ENCODE measurements at places on chromosomes 1 and 21. TPM values are rescaled to one million over a fixed set of nuclear protein-coding genes. Genes with fewer than 3 reads are reported as not detected.

- DNase-seq: no peak
Observed at GRCh38 chr1:16374266-16374665, 7.2 kb downstream of the SZRD1 start.

GRCh38 chr1:185073725-185074124 lies 28.4 kb downstream of the RNF2 start:
- no peak for DNase-seq

DNA sequence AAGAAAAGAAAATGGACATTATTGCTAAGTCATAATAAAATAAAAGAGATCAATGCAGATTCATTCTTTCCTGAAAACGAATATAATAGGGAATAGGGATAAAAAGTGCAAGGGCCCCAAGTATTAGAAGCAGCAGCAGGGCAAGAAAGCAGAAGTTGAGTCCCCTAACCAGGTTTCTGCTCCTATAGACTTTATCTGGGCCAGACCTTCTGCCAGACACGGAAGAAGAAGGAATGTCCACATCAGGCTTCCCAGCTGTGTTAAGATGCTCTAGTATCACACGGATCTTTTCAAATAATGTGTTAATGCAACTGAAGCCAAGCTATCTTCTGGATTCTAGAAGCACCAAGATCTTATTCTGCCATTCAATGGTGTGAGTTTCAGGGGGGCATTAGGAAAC lies 26.9 kb downstream of the CD244 start:
- DNase-seq: no peak

The CYP4B1 gene
- total RNA-seq: 6.7 TPM

The PRKCZ gene
- 29.8 TPM for total RNA-seq

DNA sequence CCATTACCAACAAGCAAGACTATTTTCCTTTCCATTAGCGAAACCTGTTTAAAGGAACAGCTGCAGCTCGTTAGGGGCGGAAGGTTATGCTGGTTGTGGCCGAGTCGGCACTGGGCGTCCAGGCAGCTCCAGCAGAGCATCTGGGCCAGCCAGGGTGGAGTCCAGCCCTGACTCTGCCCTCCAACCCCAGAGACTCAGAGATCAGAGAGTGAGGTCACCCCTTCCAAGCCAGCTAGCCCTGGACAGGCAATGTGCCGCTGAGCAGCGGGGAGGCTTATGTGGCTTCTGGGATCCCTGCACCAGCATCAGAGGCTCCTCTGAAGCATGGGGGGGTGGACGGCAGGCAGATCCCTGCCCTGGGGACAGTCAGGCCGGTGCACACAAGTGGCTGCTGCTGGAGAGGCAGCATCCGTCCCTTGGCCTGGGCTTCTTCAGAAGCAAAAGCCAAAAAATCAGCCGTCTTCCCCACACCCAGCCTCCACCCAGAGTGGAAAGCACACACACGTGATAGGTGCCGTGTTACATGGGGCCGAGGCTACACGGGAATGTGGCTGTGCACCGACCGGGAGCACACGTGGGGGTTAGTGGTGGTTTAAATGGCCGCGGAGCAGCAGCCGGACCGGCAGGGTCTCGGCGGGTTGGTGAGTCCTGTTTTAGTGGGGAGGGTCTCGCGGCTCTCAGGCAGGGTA lies 30.1 kb downstream of the SLC66A1 start:
- no peak for DNase-seq

DNA sequence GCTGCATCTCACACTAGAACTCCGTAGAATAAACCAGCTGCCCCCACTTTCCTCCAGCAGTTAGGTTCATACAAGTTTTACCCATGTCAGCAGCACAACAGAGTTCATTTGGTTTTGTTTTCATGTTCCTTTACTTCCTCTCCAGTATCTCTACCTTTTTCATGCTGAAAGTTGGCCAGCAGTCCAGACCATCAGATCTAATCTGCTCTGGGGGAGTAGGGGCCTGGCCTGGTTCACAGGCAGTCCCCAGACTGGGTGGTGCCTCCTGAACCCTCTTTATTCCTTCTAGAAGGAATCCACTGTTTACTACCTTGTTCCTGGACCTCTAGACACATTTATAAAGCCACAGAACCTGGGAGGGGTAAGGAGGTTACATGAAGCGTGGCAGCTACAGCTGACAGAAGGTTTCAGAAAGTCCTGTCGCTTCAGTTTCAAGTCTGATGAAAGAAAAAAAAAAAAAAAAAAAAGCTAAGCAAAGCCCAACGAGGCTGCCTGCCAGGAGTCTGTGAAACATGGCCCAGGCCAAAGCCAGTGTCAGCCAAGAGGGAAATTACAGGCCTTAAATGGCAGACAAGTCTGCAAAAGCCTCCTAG lies 184.6 kb upstream of the JUN start:
- peak; percentile 84 for DNase-seq

DNA sequence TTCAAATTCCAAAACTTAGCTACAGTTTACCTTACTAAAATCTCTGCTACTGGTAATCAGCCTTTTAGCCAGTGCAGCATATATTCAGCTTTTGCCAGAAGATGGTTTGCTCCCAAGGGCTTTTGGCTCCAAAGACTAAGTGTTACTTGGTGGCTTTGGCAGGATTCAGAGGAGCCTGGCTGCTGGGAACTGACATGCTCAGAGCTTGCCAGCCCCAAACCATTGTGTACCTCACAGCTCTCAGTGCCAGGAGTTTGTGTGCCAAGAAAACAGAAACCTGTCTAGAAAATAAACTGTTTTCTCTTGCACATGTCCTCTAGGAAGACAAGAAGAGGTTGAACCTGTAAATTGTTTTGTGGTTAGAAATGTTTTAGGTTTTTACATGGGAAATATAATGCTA lies 315.9 kb downstream of the ST6GALNAC3 start:
- no peak for DNase-seq

DNA sequence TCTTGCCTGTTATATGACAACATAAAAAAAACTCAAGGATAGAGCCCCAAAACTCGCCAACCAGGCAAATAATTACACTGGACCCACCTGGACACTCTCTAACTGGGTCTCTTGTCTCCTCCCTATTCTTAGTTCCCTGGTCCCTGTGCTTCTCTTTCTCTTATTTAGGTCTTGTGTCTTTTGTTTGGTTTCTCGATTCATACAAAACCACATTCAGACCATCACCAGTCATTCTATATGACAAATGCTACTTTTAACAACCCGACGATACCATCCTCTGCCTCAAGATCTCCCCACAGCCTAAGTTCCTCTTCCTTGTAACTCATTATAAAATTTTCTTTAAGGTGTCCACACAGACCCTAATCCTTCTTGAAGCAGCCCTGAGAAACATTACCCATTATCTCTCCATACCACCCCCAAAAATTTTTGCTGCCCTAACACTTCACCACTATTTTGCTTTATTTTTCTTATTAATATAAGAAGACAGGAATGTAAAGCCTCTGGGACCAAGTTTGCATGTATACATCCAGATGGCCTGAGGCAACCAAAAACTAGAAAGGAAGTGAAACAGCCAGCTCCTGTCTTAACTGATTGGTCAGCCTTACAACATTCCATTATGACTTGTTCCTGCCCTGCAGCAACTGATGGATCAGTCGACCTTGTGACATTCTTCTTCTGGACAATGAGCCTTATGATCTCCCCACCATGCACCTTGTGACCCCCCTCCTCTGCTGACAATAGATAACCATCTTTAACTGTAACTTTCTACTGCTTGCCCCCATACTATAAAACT lies 638.2 kb downstream of the AMY1C start:
- no peak for DNase-seq

The AMY2A gene
- total RNA-seq: 0.98 TPM

- peak; percentile 73 for DNase-seq
Observed at GRCh38 chr1:21368515-21369289, 71.2 kb upstream of the NBPF3 start.

- no peak for DNase-seq
Observed at GRCh38 chr21:28235169-28235895, 757.3 kb downstream of the LTN1 start.

DNA sequence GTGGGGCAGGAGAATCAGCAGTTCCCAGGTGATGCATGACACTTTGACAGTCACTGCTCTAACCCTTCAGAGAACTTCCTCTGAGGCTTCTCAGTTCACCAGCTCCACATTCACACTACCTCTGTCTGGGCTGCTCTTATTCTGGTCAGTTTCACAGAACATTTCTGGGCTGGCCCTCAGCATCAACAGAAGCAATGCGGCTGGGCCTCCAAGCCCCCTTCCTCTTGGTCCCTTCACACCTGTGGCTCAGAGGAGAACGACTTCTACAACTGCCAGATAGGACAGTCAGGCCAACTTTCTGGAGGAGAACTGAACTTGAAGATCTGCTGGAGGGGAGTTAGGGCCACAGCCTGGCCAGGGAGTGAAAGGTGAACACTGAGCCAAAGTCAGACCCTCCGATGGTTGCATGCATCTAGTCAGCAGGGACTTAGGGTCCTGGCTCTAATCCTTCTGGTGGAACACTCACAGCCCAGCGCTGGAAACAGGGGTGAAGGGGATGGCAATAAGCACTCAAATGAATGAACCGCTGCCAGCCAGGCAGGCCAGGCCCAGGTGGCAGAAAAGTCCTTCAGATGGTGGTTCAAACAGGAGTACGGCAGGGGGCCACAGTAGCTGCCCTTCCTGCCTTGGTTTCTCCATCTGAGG lies 274.1 kb downstream of the FOXD2 start:
- no peak for DNase-seq

The FBXO28 gene
- 29.6 TPM for total RNA-seq

The TSSK3 gene
- total RNA-seq: 3.3 TPM

GRCh38 chr1:178266619-178267066 lies 172.7 kb downstream of the RASAL2 start:
- DNase-seq: no peak

DNA sequence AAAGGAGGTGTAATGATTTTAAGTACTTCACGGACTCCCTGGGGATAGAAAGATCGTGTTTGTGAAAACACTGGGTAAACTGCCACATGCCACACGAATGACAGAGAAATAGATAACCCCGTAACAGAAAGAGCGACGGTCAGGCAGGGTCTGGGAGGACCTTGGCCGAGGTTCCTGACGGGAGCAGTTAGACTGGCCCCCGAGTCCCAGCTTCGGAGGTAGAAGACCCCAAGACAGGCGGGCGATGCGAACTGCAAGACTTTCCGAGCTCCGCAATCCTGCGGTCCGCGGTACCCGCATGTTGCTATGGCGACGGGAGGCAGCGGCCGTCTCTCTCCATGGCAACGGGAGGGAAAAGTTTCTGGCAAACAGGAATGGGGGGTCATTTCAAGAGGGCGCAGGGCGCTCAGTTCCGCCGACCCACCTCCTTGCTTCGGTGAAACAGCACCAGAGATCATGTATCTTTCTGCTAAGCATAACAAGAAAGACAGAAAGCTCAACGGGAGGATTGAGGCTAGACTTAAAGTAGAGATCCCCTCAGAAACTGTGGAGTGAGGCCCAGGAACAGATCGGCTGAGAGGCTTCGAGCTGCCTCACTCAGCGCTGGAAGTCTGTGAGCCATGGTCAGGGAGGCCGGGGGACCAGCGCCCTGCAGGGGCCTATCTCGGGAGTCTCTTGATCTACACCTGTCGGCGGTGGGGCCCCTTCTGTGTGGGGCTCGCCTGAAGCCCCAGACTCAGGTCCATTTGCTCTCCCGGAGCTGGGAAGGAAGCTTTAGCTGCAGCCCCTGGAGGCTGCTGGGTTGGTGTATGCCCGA lies 685 bp upstream of the SYT6 start:
- no peak for DNase-seq

DNA sequence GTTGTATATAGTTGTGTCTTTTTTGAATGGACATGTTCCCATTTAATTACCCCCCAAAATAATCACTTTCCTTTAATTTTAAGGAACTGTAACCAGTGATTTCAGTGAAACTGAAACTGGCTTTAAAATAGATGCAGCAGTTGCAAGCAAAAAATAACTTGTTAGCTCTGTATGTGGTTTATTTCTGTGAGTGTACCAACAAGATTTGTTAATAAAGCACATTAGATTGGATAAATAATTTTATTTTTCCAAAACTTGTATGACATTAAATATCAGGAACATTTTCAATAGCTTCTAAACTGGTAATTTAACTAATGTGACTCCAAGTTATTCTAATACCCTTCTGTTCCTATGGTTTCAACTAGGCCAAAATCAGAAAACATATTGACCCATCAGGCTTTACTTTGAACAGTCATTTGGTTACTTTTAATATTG lies 184.3 kb upstream of the CACYBP start:
- no peak for DNase-seq

DNA sequence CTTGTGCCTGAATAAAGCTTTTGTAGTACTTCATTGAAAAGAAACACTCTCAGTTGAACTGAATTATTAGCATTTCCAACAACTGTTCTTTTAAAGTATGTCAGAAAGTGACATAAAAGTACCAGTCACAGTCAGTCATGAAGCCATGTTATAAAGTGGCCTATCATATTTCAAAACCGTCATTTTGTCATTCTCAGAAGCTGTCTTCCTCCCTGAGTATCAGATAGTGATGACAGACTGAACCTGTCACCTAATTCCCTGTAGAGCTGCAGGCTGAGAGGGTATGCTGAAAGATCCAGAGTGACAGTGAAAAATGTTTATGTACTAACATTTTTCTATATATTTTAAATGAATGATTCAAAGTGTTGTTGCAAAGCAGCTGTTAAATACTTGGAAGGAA lies 1121.7 kb upstream of the PRMT6 start:
- DNase-seq: no peak

The AADACL4 gene
- not detected for total RNA-seq

DNA sequence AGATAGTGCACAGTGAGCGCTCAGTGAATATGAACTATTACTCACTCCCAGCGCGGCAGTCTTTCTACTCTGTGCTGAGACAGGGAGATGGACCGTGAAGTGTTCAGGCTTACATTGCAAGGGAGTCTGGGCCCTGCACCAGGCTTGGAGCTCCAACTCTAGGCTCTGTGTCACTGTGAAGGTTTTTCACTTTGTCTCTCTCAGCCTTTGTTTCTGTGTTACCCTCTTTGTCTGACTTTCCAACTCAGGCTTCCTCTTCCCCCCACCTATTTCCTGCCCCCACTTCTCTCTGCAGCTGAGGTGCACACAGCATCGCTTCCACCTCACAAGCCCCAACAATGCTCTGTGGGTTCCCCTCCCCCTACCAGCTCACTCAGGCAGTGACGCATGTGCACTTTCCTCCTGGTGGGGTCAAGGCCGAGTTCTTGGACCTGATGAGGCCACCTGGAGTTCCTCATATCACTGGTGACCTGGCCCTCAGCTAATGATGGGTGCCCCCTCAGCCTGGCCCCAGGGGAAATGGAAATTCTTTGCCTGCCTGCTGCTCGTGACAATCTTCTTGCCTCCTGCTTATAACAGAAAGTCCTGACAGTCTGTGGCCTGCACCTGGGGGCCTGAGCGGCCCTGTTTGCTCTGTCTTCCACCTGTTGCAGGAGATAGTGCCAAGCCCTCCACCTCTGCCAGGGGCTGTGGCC lies 1.1 kb upstream of the LCK start:
- DNase-seq: peak; percentile 61

GRCh38 chr21:43634618-43635017 lies 24.7 kb downstream of the HSF2BP start:
- DNase-seq: no peak

GRCh38 chr21:36347962-36348328 lies 27.9 kb downstream of the MORC3 start:
- DNase-seq: no peak

The OVAAL gene
- not detected for total RNA-seq

GRCh38 chr21:14480411-14481031 lies 65.6 kb downstream of the SAMSN1 start:
- no peak for DNase-seq

The PTGER3 gene
- total RNA-seq: 28.4 TPM

The FAM163A gene
- 5.1 TPM for total RNA-seq

The B4GALT3 gene
- total RNA-seq: 36.4 TPM
